ENCODE measurements at places on chromosomes 16 and 17. TPM values are rescaled to one million over a fixed set of nuclear protein-coding genes. Genes with fewer than 3 reads are reported as not detected.

DNA sequence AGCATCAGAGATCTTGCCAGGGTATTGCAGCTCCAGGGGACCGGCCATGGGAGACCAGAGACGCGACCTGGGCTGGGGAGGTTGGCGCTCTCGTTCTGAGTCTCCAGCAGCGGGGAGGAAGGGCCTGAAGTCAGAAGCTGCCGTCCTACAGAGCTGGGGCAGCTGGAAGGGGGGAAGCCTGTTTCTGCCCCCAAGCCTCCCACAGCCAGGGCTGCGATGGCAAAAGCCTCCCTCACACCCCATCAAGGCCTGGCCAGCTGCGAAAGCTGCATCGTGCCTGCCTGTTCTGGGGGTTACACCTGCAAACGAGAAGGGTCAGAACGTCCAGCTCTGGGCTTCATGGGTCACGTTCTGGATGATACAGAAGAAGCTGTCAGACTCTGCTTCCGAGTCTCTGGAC, 26.1 kb downstream of the MAPK8IP3 start:
- DNase-seq, result no peak
- peaks cover 26% of the 10 kb centered on the region for H3K36me3 ChIP-seq
- no peaks in the 10 kb centered on the region for H3K4me1 ChIP-seq

- H3K4me1 ChIP-seq, result no peaks in the 10 kb centered on the region
- no peak overlapping the region for H3K27ac ChIP-seq
- H3K27me3 ChIP-seq, result peaks cover 2% of the 10 kb centered on the region
- H3K4me3 ChIP-seq, result no peak overlapping the region
- H3K36me3 ChIP-seq, result no peaks in the 10 kb centered on the region
These were observed 33.2 kb upstream of the FAM20A start for GRCh38 chr17:68634345-68634876.

DNA sequence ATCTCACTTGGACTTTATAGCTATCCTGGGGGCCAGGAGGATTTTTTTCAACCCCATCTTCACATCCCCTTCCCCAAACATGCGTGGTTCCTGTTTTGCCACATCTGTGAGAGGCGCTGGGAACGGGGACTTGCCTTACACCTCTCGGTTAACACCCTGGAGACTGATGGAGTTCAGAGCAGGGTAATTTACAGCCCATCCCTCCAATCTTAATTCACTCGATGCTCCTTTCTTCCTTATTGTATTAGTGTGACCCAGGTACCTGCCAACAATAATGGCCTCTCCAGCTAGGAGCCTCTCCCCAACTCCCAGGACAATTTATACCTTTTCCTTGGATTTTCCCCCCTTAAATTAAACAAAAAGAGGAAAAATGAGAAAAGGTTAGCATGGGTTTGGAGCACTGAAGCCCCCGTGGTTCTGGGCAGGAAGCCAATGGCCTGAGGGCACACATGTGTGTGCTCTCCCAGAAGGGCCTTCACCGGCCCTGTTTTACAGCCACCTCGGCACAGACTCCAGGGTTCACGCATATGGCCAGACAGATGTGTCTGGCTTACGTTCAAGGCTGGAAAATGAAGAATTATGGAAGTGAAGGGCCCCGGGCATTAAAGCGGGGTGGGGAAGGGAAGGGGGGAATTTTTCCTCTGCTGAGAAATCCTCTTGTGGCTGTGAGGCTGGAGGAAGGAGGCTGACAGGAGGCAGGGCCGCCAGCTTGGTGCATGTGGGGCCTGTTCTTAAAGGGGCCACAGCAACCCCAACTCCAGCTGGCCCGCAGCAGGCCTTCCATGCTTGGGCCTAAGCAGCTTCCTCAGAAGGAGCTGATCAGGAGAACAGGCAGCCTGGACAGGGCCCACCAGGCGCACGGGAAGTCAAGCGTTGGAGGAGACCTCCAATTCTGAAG, 21.4 kb downstream of the HIC1 start:
- no peak overlapping the region for H3K27ac ChIP-seq
- DNase-seq, result no peak
- no peak overlapping the region for H3K4me3 ChIP-seq
- H3K27me3 ChIP-seq, result no peaks in the 10 kb centered on the region
- peaks cover 40% of the 10 kb centered on the region for H3K36me3 ChIP-seq

- H3K27me3 ChIP-seq, result no peaks in the 10 kb centered on the region
- peaks cover 40% of the 10 kb centered on the region for H3K4me1 ChIP-seq
- peak overlapping the region; percentile 95 for H3K4me3 ChIP-seq
- H3K27ac ChIP-seq, result peak overlapping the region; percentile 95
- H3K36me3 ChIP-seq, result peaks cover 27% of the 10 kb centered on the region
These were observed 622 bp downstream of the NDEL1 start for GRCh38 chr17:8436169-8436843.

- peaks cover 3% of the 10 kb centered on the region for H3K4me1 ChIP-seq
- no peak overlapping the region for H3K4me3 ChIP-seq
These were observed 65.6 kb downstream of the SDR42E1 start for GRCh38 chr16:81945665-81946064.

- H3K27ac ChIP-seq, result no peak overlapping the region
- H3K27me3 ChIP-seq, result peaks cover 45% of the 10 kb centered on the region
- peaks cover 6% of the 10 kb centered on the region for H3K4me1 ChIP-seq
- DNase-seq, result no peak
These were observed 74.0 kb downstream of the CMC2 start for GRCh38 chr16:80932708-80933095.

GRCh38 chr17:75622771-75623273, 10.4 kb upstream of the SMIM5 start:
- H3K27ac ChIP-seq, result no peak overlapping the region
- DNase-seq, result no peak
- no peaks in the 10 kb centered on the region for H3K36me3 ChIP-seq
- no peaks in the 10 kb centered on the region for H3K27me3 ChIP-seq
- no peaks in the 10 kb centered on the region for H3K4me1 ChIP-seq
- H3K4me3 ChIP-seq, result no peak overlapping the region

DNA sequence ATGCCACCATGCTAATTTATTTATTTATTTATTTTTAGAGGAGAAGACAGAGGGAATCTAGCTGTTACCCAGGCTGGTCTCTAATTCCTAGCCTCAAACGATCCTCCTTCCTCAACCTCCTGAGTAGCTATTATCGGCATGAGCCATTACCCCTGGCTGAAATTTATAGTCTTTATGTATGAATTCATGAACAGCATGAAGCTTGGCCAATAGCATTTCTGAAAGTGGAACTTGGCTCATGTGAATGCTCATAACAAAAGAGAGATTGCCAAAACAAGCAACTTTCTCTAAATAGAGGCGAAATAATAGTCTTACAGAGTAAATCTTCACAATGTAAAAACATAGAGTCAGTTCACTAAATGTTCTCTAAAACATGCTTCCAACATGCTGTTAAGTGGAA, 30.1 kb upstream of the SMURF2 start:
- H3K4me1 ChIP-seq, result no peaks in the 10 kb centered on the region
- H3K27me3 ChIP-seq, result peaks cover 2% of the 10 kb centered on the region
- no peak overlapping the region for H3K4me3 ChIP-seq
- H3K36me3 ChIP-seq, result no peaks in the 10 kb centered on the region
- no peak overlapping the region for H3K27ac ChIP-seq

DNA sequence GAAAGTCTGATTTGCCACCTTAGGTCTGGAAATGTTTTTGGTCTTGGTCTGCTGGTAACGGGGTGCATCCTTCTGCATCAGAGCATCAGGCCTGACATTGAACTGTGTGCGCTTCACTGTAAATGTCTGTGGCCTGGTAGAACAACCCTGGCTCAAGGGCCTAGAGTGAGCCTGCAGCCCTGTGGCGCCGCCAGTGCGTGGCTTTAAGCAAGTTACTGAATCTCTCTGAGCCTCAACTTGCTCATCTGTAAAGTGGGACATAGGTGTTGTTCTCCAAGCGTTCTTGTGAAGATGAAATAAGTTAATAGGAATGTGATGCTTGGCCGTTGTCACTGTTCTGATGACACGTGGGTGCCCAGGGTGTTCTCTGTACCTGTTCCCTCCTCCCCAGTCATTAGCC, 127.6 kb upstream of the CIBAR2 start:
- no peak overlapping the region for H3K27ac ChIP-seq
- H3K4me1 ChIP-seq, result no peaks in the 10 kb centered on the region
- no peak overlapping the region for H3K4me3 ChIP-seq

- no peaks in the 10 kb centered on the region for H3K36me3 ChIP-seq
- no peaks in the 10 kb centered on the region for H3K4me1 ChIP-seq
- DNase-seq, result no peak
- H3K27me3 ChIP-seq, result no peaks in the 10 kb centered on the region
- H3K4me3 ChIP-seq, result no peak overlapping the region
These were observed 456.3 kb upstream of the ERCC4 start for GRCh38 chr16:13463619-13464018.

- H3K4me3 ChIP-seq, result no peak overlapping the region
- H3K27ac ChIP-seq, result no peak overlapping the region
- H3K27me3 ChIP-seq, result peaks cover 82% of the 10 kb centered on the region
These were observed 4.0 kb downstream of the SRCIN1 start for GRCh38 chr17:38601539-38602351.

- H3K27ac ChIP-seq, result no peak overlapping the region
- no peaks in the 10 kb centered on the region for H3K36me3 ChIP-seq
- H3K27me3 ChIP-seq, result peaks cover 4% of the 10 kb centered on the region
- no peak for DNase-seq
These were observed 107.8 kb upstream of the WSCD1 start for GRCh38 chr17:5962371-5962770.

GRCh38 chr17:58081646-58082340, 1.4 kb upstream of the DYNLL2 start:
- DNase-seq, result no peak
- H3K4me1 ChIP-seq, result peaks cover 26% of the 10 kb centered on the region
- H3K27ac ChIP-seq, result no peak overlapping the region
- peaks cover 35% of the 10 kb centered on the region for H3K27me3 ChIP-seq
- no peak overlapping the region for H3K4me3 ChIP-seq

- H3K36me3 ChIP-seq, result peaks cover 8% of the 10 kb centered on the region
- no peak overlapping the region for H3K4me3 ChIP-seq
- no peak for DNase-seq
- no peak overlapping the region for H3K27ac ChIP-seq
- H3K4me1 ChIP-seq, result peaks cover 20% of the 10 kb centered on the region
These were observed 18.4 kb downstream of the ZNF668 start for GRCh38 chr16:31055613-31056012.

GRCh38 chr17:62017912-62018311, 47.2 kb downstream of the MED13 start:
- no peaks in the 10 kb centered on the region for H3K4me1 ChIP-seq
- H3K27ac ChIP-seq, result no peak overlapping the region
- peaks cover 39% of the 10 kb centered on the region for H3K36me3 ChIP-seq
- no peaks in the 10 kb centered on the region for H3K27me3 ChIP-seq

- peaks cover 33% of the 10 kb centered on the region for H3K27me3 ChIP-seq
- H3K27ac ChIP-seq, result no peak overlapping the region
- no peaks in the 10 kb centered on the region for H3K36me3 ChIP-seq
- H3K4me1 ChIP-seq, result peaks cover 16% of the 10 kb centered on the region
- no peak for DNase-seq
- H3K4me3 ChIP-seq, result no peak overlapping the region
These were observed 3.3 kb downstream of the ETV4 start for GRCh38 chr17:43542859-43543258.

DNA sequence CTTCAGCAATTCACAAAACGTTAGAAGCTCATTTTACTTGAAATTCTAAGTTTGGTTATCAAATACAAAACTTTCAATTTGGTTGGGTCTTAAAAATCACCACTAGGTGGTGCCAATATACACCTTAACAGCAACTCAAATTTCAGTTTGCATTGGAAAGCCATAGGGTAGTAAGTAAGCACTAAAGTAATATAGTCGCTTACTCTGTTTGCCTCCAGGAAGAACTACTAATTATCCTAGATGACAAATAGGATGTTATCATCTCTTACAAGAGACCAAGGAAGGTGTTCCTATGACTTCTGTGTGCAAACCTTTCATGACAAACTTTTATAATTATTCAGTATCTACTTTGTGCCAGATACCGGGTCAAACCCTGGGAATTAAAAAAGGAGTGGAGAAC, 93.3 kb downstream of the MYO1D start:
- no peak for DNase-seq
- H3K27ac ChIP-seq, result no peak overlapping the region
- no peaks in the 10 kb centered on the region for H3K4me1 ChIP-seq
- H3K27me3 ChIP-seq, result peaks cover 3% of the 10 kb centered on the region
- H3K4me3 ChIP-seq, result no peak overlapping the region

GRCh38 chr16:10569621-10570020, 10.8 kb downstream of the EMP2 start:
- H3K36me3 ChIP-seq, result no peaks in the 10 kb centered on the region
- no peaks in the 10 kb centered on the region for H3K4me1 ChIP-seq
- H3K27me3 ChIP-seq, result peaks cover 5% of the 10 kb centered on the region
- DNase-seq, result no peak
- H3K27ac ChIP-seq, result no peak overlapping the region

- peaks cover 8% of the 10 kb centered on the region for H3K27me3 ChIP-seq
- H3K27ac ChIP-seq, result no peak overlapping the region
- H3K4me3 ChIP-seq, result no peak overlapping the region
These were observed 38.1 kb downstream of the MRC2 start for GRCh38 chr17:62665599-62665998.

DNA sequence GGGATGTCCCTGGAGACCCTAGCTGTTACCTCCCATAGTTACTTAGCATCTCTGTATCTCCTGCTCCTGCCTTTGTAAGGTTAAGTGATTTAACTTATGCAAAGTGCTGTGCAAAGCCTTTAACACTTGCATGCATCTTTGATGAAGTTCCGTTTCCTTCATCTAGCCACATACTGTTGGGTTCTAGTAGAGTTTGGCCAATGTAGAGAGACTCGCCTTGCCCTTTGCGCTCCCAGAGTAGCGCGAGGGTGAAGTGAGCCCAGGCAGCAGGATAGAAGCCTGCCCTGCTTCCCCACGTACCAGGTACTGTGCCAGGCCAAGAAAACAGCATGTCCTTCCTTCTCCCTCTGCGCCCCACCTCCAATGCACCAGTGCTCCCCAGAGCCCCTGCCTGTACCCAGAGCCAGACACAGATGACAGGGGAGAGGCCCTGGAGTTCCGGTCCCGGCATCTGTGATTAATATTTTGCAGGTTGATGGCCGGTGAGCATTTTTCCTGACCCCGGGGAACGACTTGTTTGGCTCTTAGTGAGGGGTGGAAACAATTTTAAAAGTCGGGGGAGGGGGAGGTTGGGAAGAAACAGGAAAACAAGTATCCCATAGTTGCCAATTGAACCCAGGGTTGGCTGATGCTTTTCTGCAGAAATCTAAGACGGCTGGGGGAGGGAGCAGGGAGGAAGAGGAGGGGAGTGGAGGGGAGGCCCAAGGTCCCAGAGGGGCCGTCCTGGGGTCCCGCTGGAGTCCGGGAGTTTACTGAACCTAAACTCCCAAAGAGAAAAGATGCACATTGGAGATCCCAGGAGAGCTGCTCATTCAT, 13.1 kb upstream of the CDC42EP4 start:
- DNase-seq, result no peak
- no peaks in the 10 kb centered on the region for H3K36me3 ChIP-seq
- H3K27me3 ChIP-seq, result peaks cover 5% of the 10 kb centered on the region
- no peak overlapping the region for H3K27ac ChIP-seq
- no peaks in the 10 kb centered on the region for H3K4me1 ChIP-seq

TUBB3 gene
- 4.0 TPM for total RNA-seq

PIRT gene
- total RNA-seq, result not detected

PDE6G gene
- total RNA-seq, result 10.0 TPM

TIMM22 gene
- total RNA-seq, result 8.2 TPM

EXOC3L1 gene
- not detected for total RNA-seq

SHISA9 gene
- total RNA-seq, result 0.08 TPM

EMC8 gene
- total RNA-seq, result 25.6 TPM

KCNH6 gene
- not detected for total RNA-seq

GPR142 gene
- 0.15 TPM for total RNA-seq

BCL6B gene
- 0.88 TPM for total RNA-seq

MRC2 gene
- 6.2 TPM for total RNA-seq

RNF43 gene
- total RNA-seq, result not detected

CCL4L2 gene
- 3.6 TPM for total RNA-seq

All from activated CD4-positive, alpha-beta memory T cell treated with anti-CD3 and anti-CD28 coated beads, Interleukin-2, amount 10 ng/mL, durations not matched to agents 7 days and 5 days (primary cell).